ENCODE measurements at places on chromosomes 12 and 14. TPM values are rescaled to one million over a fixed set of nuclear protein-coding genes. Genes with fewer than 3 reads are reported as not detected.

DNA sequence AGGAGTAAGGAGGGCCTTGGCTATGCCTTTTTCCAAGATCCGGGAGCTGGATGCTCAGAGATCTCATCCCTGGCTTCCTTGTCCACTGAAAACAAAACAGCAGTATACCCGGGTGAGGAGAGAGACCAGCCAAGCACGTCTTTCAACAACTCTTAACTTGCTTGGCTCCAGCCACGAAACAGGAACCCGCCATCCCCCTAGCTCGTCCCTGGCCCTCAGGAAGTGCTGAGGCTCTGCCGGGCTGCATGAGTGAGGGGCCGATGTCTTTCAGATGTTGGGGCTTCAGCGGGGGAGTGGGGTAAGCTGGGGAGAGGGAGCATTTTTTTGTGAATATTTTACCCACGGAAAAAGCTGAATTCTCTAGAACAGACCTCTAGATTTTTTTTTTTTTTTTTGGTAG lies 231.1 kb downstream of the CACNA1C start:
- peak; percentile 66 for DNase-seq

Gene DBX2
- total RNA-seq = 0.10 TPM

Gene MSI1
- 0.99 TPM for total RNA-seq

Gene SAMD15
- 0.79 TPM for total RNA-seq
